ENCODE measurements at places on chromosomes 2 and 18.
A peak's percentile ranks its signal among the peaks of the same experiment; 100 is the strongest.

- H3K4me3 ChIP-seq: no peak overlapping the region
- H3K4me1 ChIP-seq: peaks cover 9% of the 10 kb centered on the region
- DNase-seq: no peak
- no peaks in the 10 kb centered on the region for H3K36me3 ChIP-seq
- H3K27me3 ChIP-seq: no peaks in the 10 kb centered on the region
These were observed 601.2 kb upstream of the ZNF804A start for GRCh38 chr2:183996825-183997793.

- H3K27me3 ChIP-seq: no peaks in the 10 kb centered on the region
- H3K36me3 ChIP-seq: no peaks in the 10 kb centered on the region
- peaks cover 11% of the 10 kb centered on the region for H3K4me1 ChIP-seq
These were observed 81.5 kb downstream of the MAPRE2 start for GRCh38 chr18:35122586-35123224.

DNA sequence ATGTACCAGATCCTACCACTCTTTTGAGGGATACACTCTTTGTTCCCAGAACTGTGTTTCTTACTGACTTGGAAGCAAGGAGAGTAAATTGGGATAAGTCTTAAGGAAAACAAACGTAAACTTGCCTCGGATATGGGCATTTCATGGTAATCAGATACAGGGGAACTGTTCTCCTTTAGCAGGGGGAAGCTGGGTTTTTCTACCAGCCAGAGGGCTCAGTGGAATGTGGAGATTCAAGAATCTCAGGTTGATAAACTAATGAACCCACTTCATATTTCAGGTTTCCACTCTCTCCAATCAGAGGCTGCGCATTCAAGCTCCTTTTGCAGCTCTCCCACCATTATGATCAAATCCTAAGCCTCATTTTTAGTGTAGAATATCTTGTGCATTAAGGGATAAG, 676.5 kb upstream of the FSHR start:
- H3K4me1 ChIP-seq: peaks cover 2% of the 10 kb centered on the region
- H3K4me3 ChIP-seq: no peak overlapping the region
- no peaks in the 10 kb centered on the region for H3K36me3 ChIP-seq
- no peaks in the 10 kb centered on the region for H3K27me3 ChIP-seq
- H3K27ac ChIP-seq: no peak overlapping the region
- no peak for DNase-seq

GRCh38 chr2:120754067-120754960, 18.6 kb downstream of the GLI2 start:
- peaks cover 28% of the 10 kb centered on the region for H3K4me1 ChIP-seq
- H3K27me3 ChIP-seq: no peaks in the 10 kb centered on the region
- DNase-seq: no peak
- no peaks in the 10 kb centered on the region for H3K36me3 ChIP-seq
- no peak overlapping the region for H3K27ac ChIP-seq

DNA sequence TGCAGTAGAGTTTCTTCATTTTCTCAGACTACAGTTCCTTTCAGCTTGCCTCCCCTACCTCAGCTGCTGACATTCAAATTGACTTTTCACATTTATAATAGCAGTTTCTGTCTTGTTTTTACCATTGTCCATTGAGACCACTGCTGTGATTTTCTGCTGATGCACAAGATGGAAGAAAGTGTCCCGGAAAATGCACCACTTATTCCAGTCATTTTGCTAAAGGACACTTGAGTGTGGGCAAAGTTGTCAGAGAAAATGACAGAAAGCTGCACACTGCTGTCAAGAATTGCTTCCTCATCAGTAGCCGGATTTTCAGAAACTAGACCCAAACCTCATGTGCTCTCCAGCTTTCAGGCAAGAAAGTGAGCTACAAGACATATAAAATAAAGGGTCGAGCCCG, 546.2 kb upstream of the SETBP1 start:
- H3K27me3 ChIP-seq: no peaks in the 10 kb centered on the region
- no peaks in the 10 kb centered on the region for H3K4me1 ChIP-seq
- no peak overlapping the region for H3K4me3 ChIP-seq

DNA sequence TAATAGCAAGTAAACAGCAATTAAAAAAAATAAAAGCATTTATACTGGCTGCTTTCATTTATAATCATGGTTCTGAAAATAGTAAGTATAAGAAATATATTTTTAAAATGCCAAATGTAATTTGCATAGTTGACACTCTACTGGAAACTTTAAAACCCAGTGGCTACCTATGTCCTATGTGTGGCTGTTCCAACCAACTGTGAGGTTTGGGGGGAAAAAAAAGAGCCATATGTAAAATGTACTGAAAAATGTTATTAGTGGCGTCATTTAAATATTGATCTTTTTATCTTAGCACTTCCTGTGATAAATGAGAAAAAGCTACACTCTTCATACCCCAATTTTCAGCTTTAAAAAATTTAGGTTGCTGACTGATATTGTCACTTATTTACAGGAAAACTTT, 270.7 kb downstream of the TCF4 start:
- no peaks in the 10 kb centered on the region for H3K27me3 ChIP-seq
- no peak overlapping the region for H3K27ac ChIP-seq
- H3K36me3 ChIP-seq: no peaks in the 10 kb centered on the region
- H3K4me1 ChIP-seq: no peaks in the 10 kb centered on the region
- no peak overlapping the region for H3K4me3 ChIP-seq

- peaks cover 2% of the 10 kb centered on the region for H3K4me1 ChIP-seq
- no peaks in the 10 kb centered on the region for H3K36me3 ChIP-seq
- H3K4me3 ChIP-seq: peak overlapping the region; percentile 57
- peak; percentile 78 for DNase-seq
These were observed 4.6 kb downstream of the PROC start for GRCh38 chr2:127422559-127423477.

GRCh38 chr2:218002845-218003180, at the start of gene TNS1:
Gene TNS1, minus strand, starts transcription at chr2:218002995. Its CDS starts 123 bp downstream, at chr2:218002872.
- no peak for DNase-seq
- peaks cover 9% of the 10 kb centered on the region for H3K4me1 ChIP-seq
- no peaks in the 10 kb centered on the region for H3K36me3 ChIP-seq
- H3K27ac ChIP-seq: no peak within 1 kb of the TSS

DNA sequence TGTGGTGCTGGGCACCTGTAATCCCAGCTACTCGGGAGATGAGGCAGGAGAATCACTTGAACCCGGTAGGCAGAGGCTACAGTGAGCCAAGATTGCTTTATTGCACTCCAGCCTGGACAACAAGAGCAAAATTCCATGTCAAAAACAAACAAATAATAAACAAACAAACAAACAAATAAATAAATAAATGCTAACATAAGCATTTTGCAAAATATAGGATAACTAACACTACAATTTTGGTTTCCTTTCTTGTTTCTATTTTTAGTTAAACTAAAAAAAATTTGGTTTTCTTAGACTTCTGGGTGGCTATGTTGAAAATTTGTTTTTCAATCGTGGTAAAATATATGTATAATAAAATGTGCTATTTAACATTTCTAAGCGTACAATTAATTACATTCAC, 115.0 kb upstream of the ZNF516 start:
- no peaks in the 10 kb centered on the region for H3K27me3 ChIP-seq
- H3K36me3 ChIP-seq: no peaks in the 10 kb centered on the region
- H3K27ac ChIP-seq: no peak overlapping the region
- H3K4me3 ChIP-seq: no peak overlapping the region
- no peak for DNase-seq

GRCh38 chr2:233198026-233198425, 53.4 kb upstream of the ATG16L1 start:
- no peak overlapping the region for H3K27ac ChIP-seq
- DNase-seq: no peak
- H3K4me1 ChIP-seq: no peaks in the 10 kb centered on the region
- H3K27me3 ChIP-seq: no peaks in the 10 kb centered on the region

DNA sequence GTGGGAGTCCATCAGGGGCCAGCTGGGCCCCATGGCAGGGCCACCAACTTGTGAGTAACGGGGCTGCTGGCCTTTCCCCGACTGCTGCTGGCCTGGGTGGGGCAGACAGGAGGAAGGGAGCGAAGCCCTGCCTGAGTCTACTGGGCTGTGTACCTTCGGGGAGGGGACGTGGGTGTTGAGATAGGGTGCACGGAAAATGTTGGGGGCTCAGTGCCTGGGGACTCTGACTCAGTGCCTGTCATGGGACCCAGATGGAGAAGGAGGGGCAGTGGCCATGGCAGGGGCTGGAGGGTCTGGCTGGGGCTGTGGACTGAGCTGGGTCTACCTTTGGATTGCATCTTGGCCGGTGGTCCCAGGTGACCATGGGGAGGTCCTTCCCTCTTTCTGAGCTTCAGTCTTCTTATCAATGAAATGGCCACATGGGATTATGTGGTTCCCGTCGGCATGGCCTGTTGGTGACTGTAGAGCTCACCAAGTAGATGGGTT, 4.0 kb downstream of the SLC4A3 start:
- no peaks in the 10 kb centered on the region for H3K36me3 ChIP-seq
- H3K27ac ChIP-seq: no peak overlapping the region
- peaks cover 7% of the 10 kb centered on the region for H3K4me1 ChIP-seq

GRCh38 chr2:64303250-64303649, 150.7 kb upstream of the LGALSL start:
- no peak overlapping the region for H3K27ac ChIP-seq
- H3K27me3 ChIP-seq: no peaks in the 10 kb centered on the region
- H3K36me3 ChIP-seq: no peaks in the 10 kb centered on the region
- DNase-seq: no peak
- no peaks in the 10 kb centered on the region for H3K4me1 ChIP-seq

GRCh38 chr18:34222307-34223163, 2.2 kb downstream of the NOL4 start:
- H3K4me3 ChIP-seq: peak overlapping the region; percentile 53
- no peak for DNase-seq
- H3K36me3 ChIP-seq: no peaks in the 10 kb centered on the region

DNA sequence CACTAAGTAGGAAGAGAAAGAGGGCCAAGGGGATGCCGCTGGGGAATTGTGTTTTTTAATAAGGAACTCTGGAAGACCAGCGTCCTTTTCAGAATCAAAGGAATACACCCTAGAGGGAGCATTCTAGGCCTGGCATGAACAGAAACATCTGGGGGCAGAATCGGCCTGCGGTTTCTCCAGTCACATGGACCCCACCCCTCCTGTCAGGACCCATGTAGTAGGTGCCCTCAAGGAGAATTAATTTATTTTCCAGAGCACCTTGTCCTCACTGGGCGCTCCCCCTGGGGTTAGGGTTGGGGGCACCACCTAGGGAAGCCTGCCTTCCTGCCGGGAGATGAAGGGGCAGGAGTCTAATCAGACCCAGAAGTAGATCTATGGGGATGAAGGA, 44.2 kb downstream of the TMEM37 start:
- peaks cover 11% of the 10 kb centered on the region for H3K4me1 ChIP-seq
- no peak overlapping the region for H3K4me3 ChIP-seq
- no peak overlapping the region for H3K27ac ChIP-seq
- H3K27me3 ChIP-seq: no peaks in the 10 kb centered on the region
- DNase-seq: no peak

DNA sequence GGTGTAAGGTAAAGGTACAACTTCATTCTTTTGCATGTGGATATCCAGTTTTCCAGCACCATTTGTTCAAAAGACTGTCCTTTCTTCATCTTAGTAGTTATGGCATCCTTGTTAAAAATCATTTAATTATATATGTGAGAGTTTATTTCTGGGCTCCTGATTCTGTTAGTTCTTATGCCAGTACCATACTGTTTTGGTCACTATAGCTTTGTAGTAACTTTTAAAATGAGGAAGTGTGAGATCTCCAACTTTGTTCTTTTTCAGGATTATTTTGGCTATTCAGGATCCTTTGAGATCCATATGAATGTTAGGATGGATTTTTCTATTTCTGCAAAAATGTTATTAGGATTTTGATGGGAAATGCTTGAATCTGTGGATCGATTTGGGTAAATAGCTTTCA, 16.8 kb downstream of the ACTR3 start:
- no peak overlapping the region for H3K27ac ChIP-seq
- no peak overlapping the region for H3K4me3 ChIP-seq
- DNase-seq: no peak
- no peaks in the 10 kb centered on the region for H3K36me3 ChIP-seq
- H3K4me1 ChIP-seq: no peaks in the 10 kb centered on the region

GRCh38 chr18:36729197-36729596, 99.6 kb downstream of the TPGS2 start:
- DNase-seq: no peak
- H3K27me3 ChIP-seq: no peaks in the 10 kb centered on the region
- no peaks in the 10 kb centered on the region for H3K4me1 ChIP-seq
- H3K36me3 ChIP-seq: no peaks in the 10 kb centered on the region
- no peak overlapping the region for H3K4me3 ChIP-seq

- H3K4me1 ChIP-seq: no peaks in the 10 kb centered on the region
- DNase-seq: no peak
- H3K27me3 ChIP-seq: no peaks in the 10 kb centered on the region
- H3K36me3 ChIP-seq: no peaks in the 10 kb centered on the region
- H3K27ac ChIP-seq: no peak overlapping the region
These were observed 48.8 kb upstream of the LPIN2 start for GRCh38 chr18:3061581-3062312.

GRCh38 chr2:235494716-235495372, 1.0 kb downstream of the AGAP1 start:
- peak overlapping the region; percentile 62 for H3K4me3 ChIP-seq
- peak; percentile 67 for DNase-seq
- H3K27ac ChIP-seq: no peak overlapping the region
- H3K4me1 ChIP-seq: peaks cover 4% of the 10 kb centered on the region
- no peaks in the 10 kb centered on the region for H3K36me3 ChIP-seq
- peaks cover 4% of the 10 kb centered on the region for H3K27me3 ChIP-seq

DNA sequence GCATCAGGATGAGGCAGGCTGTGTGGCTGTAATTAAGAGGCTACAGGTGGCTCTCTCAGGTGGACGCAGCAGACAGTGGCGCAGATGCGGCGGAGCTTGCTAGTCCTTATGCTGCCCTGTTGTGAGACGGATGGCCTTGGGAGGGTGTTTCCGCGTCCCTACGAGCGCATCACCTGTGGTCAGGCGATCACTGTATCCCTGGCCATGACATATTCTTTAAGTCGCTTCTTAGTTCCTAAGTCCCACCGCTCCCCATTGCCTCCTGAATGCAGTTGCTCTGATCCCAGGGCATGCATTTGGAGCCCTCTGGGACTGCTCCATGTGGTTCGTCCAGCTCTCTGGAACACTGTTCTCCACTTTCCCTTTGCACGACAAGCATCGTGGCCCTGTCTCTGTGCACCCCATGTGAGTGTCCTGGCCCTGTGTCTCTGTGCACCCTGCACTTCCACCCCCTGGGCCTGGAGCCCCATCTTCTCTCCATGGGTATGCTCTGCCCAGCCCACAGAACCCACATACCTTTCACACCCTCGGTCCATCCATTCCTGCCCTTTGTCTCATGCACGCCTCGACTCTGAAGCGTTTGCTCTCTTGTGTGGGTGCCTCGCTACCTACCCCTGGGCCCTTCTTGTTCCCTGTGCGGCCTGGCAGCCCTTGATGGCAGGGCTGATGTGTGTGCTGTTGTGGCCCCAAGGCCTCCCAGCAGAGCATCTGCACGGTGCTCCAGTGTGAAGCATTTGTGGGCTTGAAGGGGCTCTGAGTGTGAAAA, 74.4 kb downstream of the SH3RF3 start:
- H3K27ac ChIP-seq: no peak overlapping the region
- H3K27me3 ChIP-seq: no peaks in the 10 kb centered on the region
- H3K4me3 ChIP-seq: no peak overlapping the region
- H3K4me1 ChIP-seq: no peaks in the 10 kb centered on the region
- DNase-seq: no peak
- H3K36me3 ChIP-seq: no peaks in the 10 kb centered on the region

DNA sequence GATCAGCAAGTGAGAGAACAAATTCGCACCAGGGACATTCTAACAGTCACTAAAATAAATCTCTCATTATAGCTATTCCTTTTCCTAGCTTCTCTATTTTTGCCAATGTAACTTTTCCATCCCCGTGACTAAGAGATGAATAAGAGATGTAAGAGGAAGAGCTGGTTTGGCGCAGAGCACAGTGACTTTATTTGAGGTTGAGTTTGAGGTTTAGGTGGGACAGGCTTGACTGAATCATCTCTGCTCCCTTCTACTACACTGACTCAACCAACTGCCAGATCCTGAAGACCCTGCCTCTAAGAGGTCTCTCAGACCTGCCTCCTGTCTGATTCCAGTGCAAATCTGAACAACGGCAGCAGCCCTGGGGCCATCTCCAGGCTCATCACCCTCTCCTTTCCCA, 28.0 kb downstream of the RFX8 start:
- no peak overlapping the region for H3K4me3 ChIP-seq
- H3K27ac ChIP-seq: no peak overlapping the region
- no peaks in the 10 kb centered on the region for H3K27me3 ChIP-seq
